Right cardiac atrium (tissue), 5 donors: ENCODE measurements at places on chromosomes 6 and 20. TPM values are rescaled to one million over a fixed set of nuclear protein-coding genes. Genes with fewer than 3 reads are reported as not detected.

- no peak for DNase-seq
Measured at GRCh38 chr6:128667339-128667858, 147.0 kb upstream of the PTPRK start.

DNA sequence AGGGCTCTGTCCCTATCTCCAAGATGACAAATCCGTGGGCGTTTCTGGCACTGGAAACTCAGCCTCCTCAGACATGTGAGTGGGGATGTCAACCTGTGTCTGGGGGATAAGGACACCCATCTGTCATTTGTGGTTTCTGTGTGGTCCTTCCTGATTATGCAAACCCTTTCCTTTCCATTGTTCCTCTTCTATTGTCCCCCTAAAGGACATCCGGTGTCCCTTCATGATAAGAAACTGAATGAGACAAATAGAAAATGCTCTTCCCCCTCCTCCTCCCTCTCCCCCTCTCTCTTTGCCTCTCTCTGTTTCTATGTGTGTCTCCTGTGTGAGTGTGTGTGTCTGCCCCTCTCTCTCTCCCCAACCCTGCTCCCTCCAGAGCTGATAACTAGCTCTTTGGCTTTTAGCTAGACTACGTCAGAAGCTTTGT, 11.5 kb upstream of the GLP1R start:
- no peak for DNase-seq

GRCh38 chr6:121305957-121306607, 28.2 kb downstream of the TBC1D32 start:
- DNase-seq: no peak

GMPR gene
- total RNA-seq: 68.2 TPM
